Activated CD8-positive, alpha-beta memory T cell treated with anti-CD3 and anti-CD28 coated beads for 4 hours (primary cell): ENCODE measurements at places on chromosomes 4 and X.

DNA sequence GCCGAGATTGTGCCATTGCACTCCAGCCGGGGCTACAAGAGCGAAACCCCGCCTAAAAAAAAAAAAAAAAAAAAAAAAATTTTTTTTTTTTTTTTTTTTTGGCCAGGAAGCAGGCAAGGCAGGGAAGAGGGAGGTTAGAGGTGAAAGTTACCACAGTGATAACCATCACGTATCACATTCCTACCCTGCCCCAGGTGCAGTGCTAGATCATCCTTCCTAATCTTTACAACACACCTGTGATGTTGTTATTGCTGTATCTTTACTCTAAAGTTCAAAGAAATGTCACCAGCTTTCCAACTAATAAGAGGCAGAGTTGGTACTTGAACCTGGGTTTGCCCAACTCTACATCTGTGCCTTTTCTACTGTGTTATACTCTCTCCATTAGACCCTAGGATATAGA, 7.2 kb upstream of the LIMCH1 start:
- no peak for DNase-seq

DNA sequence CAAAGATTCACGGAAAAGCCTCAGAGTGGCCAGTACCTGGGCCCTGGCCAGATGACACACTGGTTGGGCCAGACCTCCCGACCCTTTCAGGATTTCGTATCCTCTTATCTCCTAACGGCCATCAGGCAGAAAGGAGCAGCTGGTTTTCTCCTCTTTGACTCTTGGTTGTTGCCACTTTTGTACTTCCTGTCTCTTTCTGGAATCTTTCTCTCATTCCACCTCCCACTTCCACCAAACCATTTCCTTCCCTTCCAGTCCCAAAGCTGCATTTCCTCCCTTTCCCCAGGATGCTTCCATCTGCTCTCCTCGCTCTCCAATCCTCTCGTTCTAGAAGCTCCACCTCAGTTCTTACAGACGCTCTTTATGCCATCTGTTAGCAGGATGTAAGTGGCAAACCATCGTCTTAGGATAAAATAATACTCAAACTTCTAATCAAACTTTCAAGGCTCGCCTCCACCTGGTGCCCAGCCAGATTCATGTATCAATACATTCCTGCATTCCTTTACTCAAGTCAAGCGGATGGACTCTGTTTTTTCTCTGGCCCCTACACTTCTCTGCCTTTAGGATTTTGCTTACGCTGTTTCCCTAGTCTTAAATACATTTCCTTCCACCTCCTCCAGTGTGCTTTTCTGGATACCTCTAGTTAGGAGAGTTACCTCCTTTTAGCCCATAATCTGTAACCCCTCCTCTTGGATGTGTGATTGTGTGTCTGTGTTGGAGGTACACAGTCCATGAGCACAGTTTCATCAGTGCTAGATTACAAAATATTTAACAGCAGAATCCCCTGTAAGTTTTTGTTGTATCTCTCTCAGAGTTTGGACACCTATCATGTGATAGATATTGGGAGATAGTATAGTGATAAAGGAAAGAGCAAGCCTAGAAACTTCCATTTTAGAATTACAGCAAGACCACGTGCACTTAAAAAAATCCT, 70.4 kb downstream of the LDB2 start:
- DNase-seq = no peak

GRCh38 chrX:94454159-94454558, 780.2 kb downstream of the FAM133A start:
- DNase-seq = no peak

DNA sequence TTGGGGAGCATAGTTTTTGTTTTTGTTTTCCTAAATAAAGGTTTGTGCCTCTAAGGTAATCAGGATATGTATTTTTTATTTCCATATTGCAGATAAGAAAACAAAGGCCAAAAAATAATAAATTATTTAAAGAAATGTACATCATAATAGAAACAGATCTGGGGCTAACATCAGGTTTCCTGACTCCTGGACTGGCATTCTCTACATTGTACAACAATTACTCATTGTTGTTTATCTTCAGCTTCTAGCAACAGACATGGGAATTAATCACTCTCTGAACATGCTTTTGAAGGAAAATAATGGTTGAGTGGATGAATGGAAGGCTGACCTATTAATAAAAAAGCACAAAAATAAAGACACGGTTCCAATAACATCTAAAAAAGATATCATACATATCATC, 146.2 kb downstream of the KCNIP4 start:
- no peak for DNase-seq

GRCh38 chrX:151030845-151031244, 47.7 kb downstream of the HMGB3 start:
- DNase-seq = no peak

DNA sequence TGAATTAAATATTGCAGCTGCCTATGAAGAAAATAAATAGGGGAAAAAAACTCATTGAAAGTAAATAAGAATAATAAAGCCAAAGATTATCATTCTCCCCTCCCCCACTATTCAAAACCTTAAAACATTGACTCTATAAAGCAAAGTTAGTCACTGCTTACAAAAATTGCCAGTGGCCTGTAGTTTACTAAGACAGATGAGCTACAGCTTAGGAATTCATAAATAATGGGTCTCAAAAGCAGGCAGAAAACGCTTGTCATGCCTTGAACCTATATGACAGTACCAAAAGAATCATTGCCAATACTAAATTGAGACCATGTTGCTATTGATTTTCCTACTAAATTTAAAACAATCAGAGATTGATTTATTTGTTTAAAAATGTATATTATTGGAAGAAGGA, 78.9 kb downstream of the SLC10A7 start:
- no peak for DNase-seq

DNA sequence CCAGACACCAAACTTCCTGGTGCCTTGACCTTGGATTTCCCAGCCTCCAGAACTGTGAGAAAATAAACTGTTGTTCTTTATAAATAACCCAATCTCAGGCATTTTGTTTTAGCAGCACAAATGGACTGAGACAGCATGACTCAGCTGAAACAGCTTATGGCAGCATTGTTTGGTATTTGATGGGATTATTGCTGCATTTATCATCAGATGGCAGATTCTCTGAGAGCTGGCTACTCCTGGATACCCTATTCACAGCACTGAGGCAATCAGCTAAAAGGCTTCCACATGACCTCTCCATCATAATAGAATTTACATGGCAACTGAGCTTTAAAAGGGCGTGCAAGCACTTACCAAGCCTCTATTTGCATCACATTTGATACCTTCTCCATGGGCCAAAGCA, 623.1 kb upstream of the CPEB2 start:
- DNase-seq = no peak

- DNase-seq = no peak
Observed at GRCh38 chrX:132086672-132087071, 41.1 kb downstream of the FRMD7 start.

GRCh38 chrX:149539283-149540130, 1.3 kb upstream of the EOLA1 start:
- DNase-seq = peak; percentile 73

- DNase-seq = no peak
Observed at GRCh38 chrX:13000301-13000811, 25.4 kb downstream of the TMSB4X start.

- DNase-seq = no peak
Observed at GRCh38 chrX:135931644-135932487, 38.4 kb downstream of the SAGE1 start.

DNA sequence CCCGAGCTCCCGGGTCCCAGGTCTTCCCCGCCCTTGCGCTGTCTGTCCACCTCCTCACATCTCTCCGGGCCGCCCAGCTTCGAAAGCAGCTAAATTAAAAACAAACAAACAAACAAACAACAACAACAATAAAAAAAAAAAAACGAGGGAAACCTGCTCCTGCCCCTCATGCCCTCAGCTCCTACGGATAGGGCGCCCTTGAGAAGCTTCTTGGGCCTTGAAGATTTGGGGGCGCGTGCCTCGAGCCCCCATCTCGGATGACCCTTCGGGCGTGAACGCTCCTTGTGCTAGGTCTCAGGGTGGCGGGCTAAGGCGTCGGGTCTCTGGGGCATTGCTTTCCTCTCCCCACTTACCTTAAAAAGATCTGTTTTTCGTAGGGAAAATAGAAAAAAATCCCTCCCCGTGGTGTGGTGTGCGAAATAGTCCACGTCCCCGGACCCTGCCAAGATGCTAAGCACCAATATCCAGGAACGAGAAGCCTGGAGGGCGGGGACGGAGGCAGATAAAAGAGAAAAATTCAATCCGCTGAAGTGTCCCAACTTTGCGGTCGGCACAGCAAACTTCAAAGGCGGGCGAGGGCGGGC, 603 bp downstream of the NDNF start:
- no peak for DNase-seq

GRCh38 chr4:184282895-184283654, 65.4 kb upstream of the ENPP6 start:
- no peak for DNase-seq

DNA sequence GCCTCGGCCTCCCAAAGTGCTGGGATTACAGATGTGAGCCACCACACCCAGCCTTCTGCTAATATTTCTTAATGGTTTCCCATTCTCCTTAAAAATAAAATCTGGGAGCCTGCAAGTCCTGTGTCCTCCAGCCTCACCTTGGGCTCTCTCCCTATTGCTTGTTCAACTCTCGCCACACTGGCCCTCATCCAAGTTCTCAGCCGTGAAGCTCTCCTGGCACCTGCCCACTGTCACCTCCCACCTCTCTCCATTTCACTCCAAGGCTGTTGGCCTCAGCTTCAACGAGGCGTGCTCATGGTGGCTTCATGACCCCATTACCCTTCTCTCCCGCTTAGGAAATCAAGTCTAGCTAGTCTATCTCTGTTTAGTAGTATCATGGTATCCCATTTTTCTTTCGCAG, 9.5 kb upstream of the ETNPPL start:
- no peak for DNase-seq

DNA sequence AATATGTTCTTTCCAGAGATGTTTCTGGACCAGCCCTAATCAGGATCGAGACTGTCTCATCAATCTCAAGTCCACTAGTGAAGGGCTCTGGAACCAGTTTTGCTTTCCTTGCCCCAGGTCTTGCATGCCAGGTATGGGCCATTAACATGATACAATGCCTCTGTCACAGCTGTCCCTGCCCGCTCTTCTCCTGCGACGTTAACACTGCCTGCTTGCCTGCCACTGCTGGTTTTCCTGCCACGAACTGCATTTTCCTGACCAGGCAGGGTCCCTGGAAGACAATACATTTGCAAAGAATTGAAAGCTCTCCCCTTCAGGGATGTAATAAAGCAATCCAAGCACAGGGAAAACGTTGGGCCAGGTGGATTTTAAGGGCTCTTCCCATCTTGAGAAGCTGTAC, 200.3 kb downstream of the MID1 start:
- DNase-seq = no peak

DNA sequence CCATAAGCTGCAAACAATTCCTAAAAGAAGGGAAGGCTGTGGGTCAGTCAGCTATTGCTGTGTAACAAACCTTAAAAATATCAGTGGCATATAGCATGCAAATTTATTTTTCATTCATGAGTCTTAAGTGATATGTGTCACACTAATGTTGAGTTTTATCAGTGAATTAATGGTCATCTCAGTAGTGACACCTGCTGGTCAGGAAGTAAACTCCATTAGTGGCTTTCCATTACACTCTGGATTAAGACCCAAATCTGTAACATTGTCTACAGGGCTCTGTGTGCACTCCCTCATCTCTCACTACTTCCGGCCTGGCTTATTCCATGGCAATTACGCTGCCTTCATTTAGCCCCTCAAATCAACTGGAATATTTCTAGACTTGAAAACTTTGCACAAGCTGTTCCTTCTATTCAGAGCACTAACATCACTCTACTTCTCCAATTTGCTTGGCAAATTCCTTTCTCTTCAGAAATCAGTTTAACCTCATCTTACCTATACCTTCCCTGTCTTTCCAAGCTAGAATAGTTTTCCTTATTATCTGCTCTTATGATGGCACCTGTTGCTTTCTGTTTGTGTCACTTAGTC, 217.3 kb upstream of the TAPT1 start:
- DNase-seq = no peak

GRCh38 chr4:8871417-8872401, at the start of gene HMX1:
Gene HMX1, minus strand, starts transcription at chr4:8871839. Its CDS starts 225 bp downstream, at chr4:8871614.
- DNase-seq = no peak

DNA sequence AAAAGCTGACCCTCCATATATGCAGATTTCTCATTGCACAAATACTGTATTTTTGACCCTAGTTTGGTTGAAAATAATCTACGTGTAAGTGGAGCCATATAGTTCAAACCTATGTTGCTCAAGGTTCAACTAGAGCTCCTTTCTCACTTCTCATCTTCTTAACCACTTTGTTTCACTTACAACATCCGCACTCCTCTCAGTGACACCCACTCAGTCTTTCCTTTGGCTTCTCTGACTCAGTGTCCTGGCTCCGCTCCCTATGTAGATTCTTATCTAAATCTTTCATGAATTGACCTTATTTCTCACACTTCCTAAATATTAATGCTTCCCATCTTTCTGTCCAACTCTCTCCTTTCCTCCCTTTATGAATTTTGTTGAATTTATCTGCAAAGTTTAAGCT, 32.9 kb upstream of the DKK2 start:
- DNase-seq = no peak

GRCh38 chr4:142265536-142265935, 580.6 kb downstream of the INPP4B start:
- no peak for DNase-seq

GRCh38 chrX:134569306-134569705, 89.0 kb downstream of the PLAC1 start:
- DNase-seq = no peak

DNA sequence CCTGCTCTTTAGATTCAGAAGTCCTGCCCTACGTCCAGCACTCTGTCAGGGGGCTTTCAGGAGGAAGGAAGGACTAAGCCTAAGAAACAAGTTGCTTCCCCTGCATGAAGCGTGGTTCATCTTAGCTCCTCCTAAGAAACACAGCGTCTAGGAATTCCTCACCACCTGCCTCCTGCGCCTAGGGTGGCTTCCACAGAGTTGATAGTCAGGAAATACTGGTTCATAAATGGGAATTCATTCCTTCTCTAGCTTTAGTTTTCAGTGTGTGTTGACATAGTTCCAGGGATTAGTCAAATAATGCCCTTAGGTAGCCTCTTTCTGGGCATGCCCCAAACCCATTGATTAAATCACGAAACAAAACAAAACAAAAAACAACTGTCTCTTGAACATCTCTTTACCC, 1.7 kb upstream of the MXRA5 start:
- DNase-seq = no peak

- no peak for DNase-seq
Observed at GRCh38 chr4:88134536-88135355, 23.7 kb downstream of the ABCG2 start.

DNA sequence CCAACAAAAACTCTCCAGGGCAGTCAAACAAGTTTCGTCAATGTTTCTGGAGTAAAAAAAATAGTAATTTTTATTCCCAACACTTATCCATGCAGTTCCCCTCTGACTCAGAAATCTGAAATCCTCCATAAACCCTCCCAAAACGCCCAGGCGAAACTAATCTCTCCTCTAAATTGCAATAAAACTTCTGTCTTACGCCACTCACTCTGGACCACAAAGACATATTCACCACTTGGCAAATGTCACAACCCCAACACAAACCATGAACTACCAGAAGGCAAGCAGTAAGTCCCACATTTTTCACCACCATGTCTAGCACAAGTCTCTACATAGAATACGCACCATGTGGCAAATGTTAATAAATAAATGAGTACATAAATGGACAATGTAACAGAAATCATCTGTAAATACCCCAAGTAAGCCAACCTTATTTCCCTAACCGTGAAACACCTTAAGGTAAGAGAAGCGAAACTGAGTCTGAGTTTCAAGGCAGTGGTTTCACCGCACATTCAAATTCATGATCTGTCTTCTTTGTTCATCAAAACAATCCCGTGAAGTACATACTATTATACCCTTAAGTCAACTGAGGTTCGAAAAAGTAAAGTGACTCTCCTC, 1.6 kb downstream of the PAPSS1 start:
- DNase-seq = no peak

- no peak for DNase-seq
Observed at GRCh38 chr4:70838204-70838603, 1.5 kb downstream of the GRSF1 start.
